Right renal pelvis (tissue), 4 donors: ENCODE measurements at places on chromosomes 7 and 10.

DNA sequence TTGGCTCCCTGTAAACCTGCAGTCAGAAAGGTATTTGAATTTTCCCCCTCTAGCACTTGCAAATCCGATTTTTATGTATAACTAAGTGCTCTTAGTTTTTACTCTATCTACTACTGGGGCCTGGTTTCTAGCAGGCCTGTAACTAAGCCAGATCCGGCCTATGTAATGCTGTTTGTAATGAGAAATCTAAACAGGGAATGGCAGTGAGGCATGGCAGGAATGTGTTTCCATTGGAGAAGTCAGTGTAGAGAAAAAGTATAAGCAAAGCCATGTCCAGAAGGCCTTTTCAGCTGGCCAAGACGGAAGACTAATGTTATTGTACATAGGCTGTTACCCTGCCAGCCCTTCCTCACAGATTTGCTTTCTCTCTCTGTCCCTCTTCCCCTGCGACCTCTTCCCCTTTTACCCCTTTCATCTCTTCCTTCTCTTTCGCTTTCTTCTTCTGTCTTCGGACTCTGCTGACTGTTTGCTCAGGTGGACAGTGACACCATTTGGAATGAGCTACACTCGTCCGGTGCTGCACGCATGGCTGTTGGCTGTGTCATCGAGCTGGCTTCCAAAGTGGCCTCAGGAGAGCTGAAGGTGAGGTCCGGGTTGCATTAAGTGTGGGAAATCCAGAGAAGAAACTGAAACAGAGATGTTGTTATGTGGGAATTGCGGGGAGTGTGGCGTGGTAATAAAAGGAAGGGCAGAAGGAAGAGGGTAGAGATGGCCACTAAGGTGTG, 297.5 kb downstream of the HDAC9 start:
- peak; percentile 36 for DNase-seq

- DNase-seq, result no peak
Observed at GRCh38 chr7:150660939-150661613, 24.4 kb upstream of the GIMAP2 start.

GRCh38 chr7:1244700-1245523, 12.2 kb downstream of the UNCX start:
- DNase-seq, result no peak

DNA sequence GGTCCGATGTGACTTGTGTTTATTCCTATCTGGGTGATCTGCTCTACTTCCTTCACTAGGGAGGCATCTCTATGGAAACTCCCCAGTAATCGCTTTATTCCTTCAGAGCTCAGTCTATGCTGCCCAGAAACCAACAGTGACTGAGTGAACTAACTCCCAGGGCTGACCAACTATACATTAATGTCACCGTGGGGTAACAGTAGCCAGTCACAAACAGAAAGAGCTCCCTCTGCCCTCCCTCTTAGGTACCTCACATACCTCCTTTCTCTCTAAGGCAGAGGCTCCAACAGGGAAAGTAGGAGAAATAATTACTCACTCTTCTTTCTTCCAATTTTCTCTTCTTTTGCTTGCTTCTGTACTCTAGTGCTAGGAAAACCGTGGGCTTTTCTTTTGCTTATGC, 855.0 kb downstream of the REEP3 start:
- no peak for DNase-seq

DNA sequence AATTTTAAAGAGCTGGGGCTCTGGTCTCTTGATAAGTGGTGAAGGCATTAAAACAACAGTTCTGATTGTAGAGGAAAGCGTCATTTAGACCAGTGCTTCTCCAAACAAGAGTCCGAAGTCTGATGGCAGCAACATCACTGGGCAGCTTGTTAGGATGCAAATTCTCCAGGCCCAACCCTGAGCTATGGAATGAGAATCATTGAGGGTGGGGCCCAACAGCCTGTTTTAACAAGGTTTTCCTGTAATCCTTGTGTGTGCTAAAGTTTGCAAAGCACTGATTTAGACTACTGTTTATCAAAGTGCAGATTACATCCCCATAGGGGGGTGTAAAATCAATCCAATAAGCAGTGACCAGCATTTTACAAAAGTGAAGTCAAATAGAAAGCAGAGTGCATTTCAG, 2.6 kb upstream of the ZNRF2 start:
- DNase-seq, result no peak

DNA sequence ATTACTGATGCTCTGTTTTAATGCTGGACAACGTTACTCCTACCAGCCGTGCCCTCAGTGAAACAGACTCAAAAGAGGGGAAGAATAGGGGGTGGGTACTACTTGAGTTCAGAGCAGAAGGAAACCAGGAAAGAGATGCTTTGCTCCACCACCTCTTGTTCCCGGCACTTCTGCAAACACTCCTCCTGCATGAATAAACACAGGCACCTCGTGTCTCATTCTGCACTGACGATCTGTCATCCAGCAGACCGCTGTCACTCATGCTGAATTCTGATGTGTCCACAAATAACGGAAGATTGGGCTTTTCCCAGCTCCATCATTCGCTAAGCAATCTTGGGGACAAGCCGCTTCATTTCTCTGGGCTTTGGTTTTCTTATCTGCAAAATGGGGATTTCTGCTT, 26.7 kb downstream of the YWHAG start:
- no peak for DNase-seq

DNA sequence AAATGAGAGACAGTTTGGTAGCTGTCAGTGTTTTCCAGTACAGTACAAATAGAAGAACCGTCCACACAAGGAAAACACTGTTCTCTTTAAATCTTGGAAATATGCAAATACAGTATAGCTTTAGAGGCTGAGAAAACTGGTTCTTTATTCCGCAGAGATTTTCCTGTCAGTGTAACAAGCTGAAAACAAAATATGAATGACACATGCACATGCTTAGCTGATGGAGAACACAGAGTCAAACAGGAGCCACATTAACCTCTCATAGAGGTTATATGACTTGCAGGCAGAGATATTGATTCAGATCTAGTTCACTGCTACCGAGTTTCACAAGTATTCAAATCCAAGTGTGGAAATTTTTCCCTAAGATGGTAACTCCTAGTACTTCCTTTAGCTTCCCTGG, 135.2 kb upstream of the C1QL3 start:
- no peak for DNase-seq
